Esophagus muscularis mucosa (tissue), 4 donors: ENCODE measurements at places on chromosomes 16 and 17. TPM values are rescaled to one million over a fixed set of nuclear protein-coding genes. Genes with fewer than 3 reads are reported as not detected.

DNA sequence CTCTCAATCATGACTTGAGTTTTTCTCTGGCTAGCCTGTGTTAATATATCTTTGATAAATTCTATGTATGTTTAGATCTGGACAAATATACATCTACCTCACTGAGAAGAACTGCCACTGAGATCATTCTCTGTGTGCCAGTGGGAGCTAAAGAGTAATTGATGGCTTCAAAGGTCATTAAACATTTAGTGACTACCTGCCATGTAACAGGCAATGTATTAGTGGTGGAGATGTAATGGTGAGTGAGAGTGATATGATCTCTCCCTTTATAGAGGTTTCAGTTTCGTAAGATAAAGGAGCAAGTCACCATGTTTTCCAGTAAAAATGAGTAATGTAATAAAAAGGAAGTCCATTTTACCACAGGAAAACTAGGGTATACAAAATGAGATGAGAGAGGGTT, 235.8 kb upstream of the CDH8 start:
- no peak for DNase-seq

Gene IL21R
- total RNA-seq, result 0.17 TPM

DNA sequence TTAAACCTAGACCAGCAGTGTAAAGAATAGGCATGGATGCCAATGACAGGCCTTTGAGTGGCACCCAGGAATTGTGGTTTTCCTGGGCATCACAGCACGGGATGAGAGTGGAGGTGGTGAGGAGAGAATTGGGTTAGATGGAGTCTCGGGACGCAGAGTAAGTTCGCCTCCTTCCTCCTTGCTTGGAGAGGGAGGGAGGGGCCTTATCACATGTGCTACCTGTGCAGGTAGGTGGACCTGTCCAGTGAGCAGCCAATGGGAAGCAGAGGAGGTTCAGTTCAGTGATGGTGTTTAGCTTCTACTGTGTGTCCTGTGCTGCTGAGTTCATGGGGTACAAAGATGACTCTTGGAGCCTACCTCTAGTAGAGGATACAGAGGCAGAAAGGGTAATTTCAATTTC, 14.9 kb downstream of the YPEL2 start:
- DNase-seq, result no peak

- DNase-seq, result no peak
Measured at GRCh38 chr17:82188001-82188961, 24.4 kb downstream of the CCDC57 start.

- no peak for DNase-seq
Measured at GRCh38 chr16:79286646-79287423, 313.7 kb downstream of the MAF start.

DNA sequence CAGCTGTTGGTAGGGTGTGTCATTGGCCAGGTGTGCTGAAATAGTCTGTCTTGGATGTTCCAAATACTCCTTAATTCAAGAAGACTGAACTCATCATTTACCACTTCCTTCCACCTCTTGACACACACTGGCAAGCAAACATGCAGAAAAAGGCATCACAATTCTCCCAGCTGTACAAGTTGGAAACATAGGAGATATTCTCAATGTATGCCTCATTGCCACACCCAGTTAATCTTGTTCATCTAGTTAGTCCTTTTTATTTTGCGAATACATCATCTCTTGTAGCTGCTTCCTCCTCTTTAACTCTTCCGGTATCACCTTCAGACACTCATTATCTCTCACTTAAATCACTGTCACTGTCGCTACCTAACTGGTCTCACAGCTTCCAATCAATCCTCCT, 75.1 kb upstream of the GOT2 start:
- no peak for DNase-seq

Gene CCL13
- total RNA-seq, result 3.6 TPM

Gene HSD17B1
- total RNA-seq, result 2.5 TPM

Gene HOXB5
- total RNA-seq, result 0.17 TPM

GRCh38 chr17:73156166-73156840, 8.5 kb upstream of the SSTR2 start:
- DNase-seq, result no peak

- no peak for DNase-seq
Measured at GRCh38 chr17:37698132-37698910, 46.5 kb downstream of the HNF1B start.

Gene ITGAD
- not detected for total RNA-seq

GRCh38 chr16:81478876-81479511, 34.4 kb downstream of the CMIP start:
- DNase-seq, result no peak

Gene KCNH6
- total RNA-seq, result not detected

Gene TRIM47
- total RNA-seq, result 91.6 TPM

DNA sequence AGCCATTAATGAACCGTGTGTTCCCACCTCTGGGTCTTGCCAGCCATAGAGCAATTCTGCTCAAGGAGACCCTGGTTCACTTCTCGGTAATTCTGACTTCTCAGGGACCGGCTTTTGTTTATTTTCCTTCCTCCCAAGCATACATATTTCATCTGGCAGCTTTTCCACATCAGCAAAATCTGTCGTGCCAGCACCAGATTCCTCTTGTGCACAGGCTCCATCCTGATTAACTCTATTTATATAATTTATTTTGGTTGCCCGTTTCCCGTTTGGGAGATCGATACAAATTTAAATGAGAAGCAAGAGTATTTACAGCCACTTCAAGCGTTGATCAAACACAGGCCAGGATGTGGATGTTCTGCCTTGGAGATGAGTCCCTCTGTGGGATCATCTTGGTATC, 161.9 kb upstream of the XYLT1 start:
- no peak for DNase-seq

DNA sequence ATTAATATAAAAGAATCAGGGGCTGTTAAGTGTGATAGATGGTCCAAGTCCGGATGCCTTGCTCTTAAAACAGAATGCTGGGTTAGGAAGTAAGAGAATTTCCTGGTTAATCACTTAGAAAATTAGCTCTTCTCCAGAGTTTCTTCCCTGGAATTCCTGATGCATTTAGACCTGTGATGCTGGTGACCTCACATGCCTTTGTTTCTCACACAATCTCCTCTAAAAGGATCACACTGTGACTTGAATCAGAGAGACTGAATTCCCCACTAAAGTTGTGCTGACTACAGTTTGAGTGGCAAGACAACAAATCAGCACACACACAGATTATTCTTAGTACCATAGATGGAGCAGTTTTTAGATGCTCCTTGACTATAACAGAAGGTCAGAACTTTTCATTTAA, 4.4 kb upstream of the RNF43 start:
- no peak for DNase-seq

DNA sequence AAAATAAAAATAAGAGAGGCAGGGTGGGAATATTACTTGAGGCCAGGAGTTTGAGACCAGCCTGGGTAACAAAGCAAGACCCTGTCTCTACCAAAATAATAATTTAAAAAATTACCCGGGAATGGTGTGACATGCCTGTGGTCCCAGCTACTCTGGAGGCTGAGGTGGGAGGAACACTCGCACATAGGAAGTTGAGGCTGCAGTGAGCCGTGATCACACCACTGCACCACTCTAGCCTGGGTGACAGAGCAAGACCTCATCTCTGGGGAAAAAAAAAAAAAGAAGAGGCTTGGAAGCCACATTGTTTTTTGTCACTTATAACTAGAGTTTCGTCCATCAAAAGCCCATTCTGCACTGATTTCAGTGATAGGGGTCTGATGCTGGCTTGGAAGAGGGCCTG, 3.3 kb upstream of the TMEM235 start:
- DNase-seq, result no peak

DNA sequence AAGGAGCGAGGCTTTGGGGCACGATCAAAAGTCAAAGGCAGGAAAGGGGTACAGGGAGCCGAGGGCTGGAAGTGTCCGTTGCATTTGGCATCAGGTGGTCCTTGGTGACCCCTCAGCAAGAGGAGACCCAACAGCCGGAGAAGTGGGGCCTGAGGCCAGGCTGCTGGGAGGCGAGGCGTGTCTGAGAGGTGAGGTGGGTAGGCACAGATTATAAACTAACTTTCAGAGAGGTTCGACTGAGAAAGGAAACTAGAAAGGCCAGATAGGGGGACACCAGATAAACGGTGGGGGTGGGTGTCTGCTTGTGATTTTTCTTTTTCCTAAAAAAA, 3.6 kb downstream of the PECAM1 start:
- DNase-seq, result no peak

Gene STX8
- total RNA-seq, result 104 TPM

DNA sequence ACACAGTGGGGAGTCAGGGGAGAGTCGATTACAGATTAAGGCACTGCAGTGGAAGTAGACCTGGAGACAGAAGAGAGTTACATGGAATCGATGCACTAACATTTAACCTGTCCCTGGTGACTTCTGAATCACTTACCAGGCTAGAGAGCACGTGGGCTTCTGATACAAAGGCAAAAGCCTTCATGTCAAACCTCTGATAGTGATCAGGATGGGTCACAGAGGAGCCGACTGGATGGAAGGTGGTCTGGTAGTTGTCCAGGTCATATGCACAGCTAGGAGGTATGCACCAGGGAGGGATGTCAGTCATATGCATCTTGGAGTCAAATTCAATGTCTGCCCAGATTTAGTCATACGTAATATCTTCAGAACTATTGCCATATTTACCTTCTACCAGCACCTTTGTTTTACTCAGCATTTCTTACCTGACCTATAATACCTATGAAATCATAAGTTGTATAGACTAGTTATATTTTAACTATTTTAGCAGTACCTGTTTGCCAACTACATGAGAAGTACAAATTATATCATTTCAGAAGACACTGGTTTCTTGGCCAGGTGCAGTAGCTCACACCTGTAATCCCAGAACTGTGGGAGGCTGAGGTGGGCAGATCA, 11.7 kb downstream of the ZP2 start:
- no peak for DNase-seq

DNA sequence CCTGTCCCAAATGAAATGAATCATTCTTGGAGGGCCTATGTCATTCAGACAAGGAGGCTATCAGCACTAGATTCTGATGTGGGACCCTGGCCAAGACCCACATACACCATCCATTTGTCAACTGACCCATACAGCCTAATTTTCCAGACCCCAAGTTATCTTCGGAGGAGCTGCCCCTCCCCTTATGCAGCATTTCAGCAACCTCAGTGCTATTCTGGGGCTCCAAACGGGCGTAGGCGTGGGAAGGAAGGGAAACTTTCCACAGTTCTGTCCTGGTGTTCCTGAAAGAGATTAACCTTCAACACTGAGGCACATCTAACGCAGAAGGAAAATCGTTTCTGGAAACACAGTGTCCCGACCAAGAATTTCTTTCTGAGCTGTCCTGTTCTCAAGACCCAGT, 86.7 kb downstream of the MYH11 start:
- DNase-seq, result no peak

- no peak for DNase-seq
Measured at GRCh38 chr16:79498928-79499327, 101.6 kb downstream of the MAF start.

GRCh38 chr17:19242323-19242722, 5.2 kb downstream of the EPN2 start:
- DNase-seq, result no peak

DNA sequence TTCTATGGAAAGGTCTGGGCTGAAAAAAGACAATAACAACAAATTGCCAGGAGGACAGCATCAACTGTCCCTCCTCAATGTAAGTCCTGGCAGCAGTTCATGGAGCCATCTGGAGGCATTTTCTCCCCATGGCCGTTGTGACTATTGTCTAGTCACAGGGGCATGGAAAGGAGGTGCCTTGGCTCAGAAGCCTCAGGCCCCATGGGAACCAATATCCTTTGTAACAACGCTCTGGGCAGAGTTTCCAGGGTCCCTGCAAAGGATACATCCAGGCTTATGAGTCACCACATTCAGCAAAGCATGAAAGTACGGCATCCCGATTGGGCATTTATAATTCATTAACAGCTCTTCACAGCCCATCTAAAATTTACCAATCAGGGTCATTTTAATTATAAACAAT, 85.2 kb downstream of the GLG1 start:
- no peak for DNase-seq

GRCh38 chr16:19382887-19383816, 34.5 kb upstream of the TMC5 start:
- no peak for DNase-seq

GRCh38 chr16:2963723-2964474, at the start of gene KREMEN2:
Gene KREMEN2, plus strand, starts transcription at chr16:2964275. Its CDS starts 246 bp downstream, at chr16:2964521.
- DNase-seq, result no peak

Gene CBFA2T3
- total RNA-seq, result 2.0 TPM

Gene PRR15L
- total RNA-seq, result not detected

GRCh38 chr17:50188531-50188920, 12.9 kb downstream of the COL1A1 start:
- DNase-seq, result no peak

Gene CMTM3
- total RNA-seq, result 16.9 TPM

Gene CEP112
- 24.7 TPM for total RNA-seq

- no peak for DNase-seq
Measured at GRCh38 chr16:85256190-85256739, 144.0 kb upstream of the CIBAR2 start.

Gene NFATC2IP
- 22.4 TPM for total RNA-seq

- DNase-seq, result no peak
Measured at GRCh38 chr16:50688867-50689266, 4.5 kb upstream of the NOD2 start.

- DNase-seq, result no peak
Measured at GRCh38 chr17:30251931-30252330, 16.4 kb upstream of the SLC6A4 start.

- DNase-seq, result no peak
Measured at GRCh38 chr17:73900516-73900915, 256.3 kb upstream of the SDK2 start.

Gene ARHGDIG
- total RNA-seq, result 1.7 TPM

- no peak for DNase-seq
Measured at GRCh38 chr16:73154063-73154870, 106.3 kb upstream of the ZFHX3 start.

- DNase-seq, result no peak
Measured at GRCh38 chr17:30505868-30506417, 28.7 kb downstream of the GOSR1 start.

Gene PPY
- not detected for total RNA-seq

GRCh38 chr16:64983963-64984362, 137.9 kb downstream of the CDH11 start:
- DNase-seq, result no peak

GRCh38 chr16:88962478-88963152, 14.4 kb downstream of the CBFA2T3 start:
- DNase-seq, result no peak

DNA sequence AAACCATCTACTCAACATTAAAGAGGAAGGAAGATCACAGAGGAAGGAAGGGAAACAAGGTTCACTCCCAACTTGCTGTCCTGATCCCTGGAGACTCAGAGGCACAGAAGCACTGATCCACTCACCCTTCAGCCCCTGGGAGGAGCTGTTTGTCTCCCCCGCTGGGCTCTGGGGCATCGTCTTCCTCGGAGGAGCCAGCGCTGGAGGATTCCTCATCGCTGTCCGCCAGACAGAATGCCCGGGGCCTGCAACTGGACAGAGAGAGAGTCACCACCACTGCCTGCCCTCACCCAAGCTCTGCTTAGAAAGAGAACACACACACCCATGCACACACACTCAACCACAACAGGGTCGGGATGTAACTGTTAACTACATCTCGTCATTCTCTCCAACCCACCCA, 24.8 kb upstream of the ERN1 start:
- DNase-seq, result no peak

GRCh38 chr17:61408151-61409041, 8.8 kb downstream of the TBX2 start:
- no peak for DNase-seq
